ENCODE measurements at places on chromosomes 3 and 15. TPM values are rescaled to one million over a fixed set of nuclear protein-coding genes. Genes with fewer than 3 reads are reported as not detected.

RETNLB gene
- not detected for total RNA-seq

FOXB1 gene
- total RNA-seq: not detected

ECE2 gene
- 2.7 TPM for total RNA-seq

FAM107A gene
- total RNA-seq: 32.2 TPM

FBXW12 gene
- total RNA-seq: 1.5 TPM

TTLL3 gene
- total RNA-seq: 19.7 TPM

ZCWPW2 gene
- total RNA-seq: 4.2 TPM

MOBP gene
- total RNA-seq: 0.25 TPM

LTF gene
- 3.0 TPM for total RNA-seq

PRSS50 gene
- total RNA-seq: 0.25 TPM

CCDC39 gene
- total RNA-seq: 0.49 TPM

GRAMD1C gene
- total RNA-seq: 6.4 TPM

ALDH1L1 gene
- 3.4 TPM for total RNA-seq

NR2F2 gene
- 4.4 TPM for total RNA-seq

CHRNA7 gene
- total RNA-seq: 4.2 TPM

DAZL gene
- not detected for total RNA-seq

PP2D1 gene
- total RNA-seq: not detected

ZIC4 gene
- 1.5 TPM for total RNA-seq

PCSK6 gene
- 11.8 TPM for total RNA-seq

SMCO1 gene
- total RNA-seq: not detected

PLXND1 gene
- total RNA-seq: 24.1 TPM

CFAP100 gene
- total RNA-seq: 2.5 TPM

ZDHHC23 gene
- total RNA-seq: 6.4 TPM

SEMA3B gene
- total RNA-seq: 3.2 TPM

Data from temporal lobe (tissue), 4 donors.